ENCODE measurements at places on chromosomes 1 and 21. TPM values are rescaled to one million over a fixed set of nuclear protein-coding genes. Genes with fewer than 3 reads are reported as not detected.

The DNM3 gene
- 4.0 TPM for total RNA-seq

The NEGR1 gene
- total RNA-seq, result 6.3 TPM

GRCh38 chr1:18977428-18977827 lies 21.0 kb upstream of the IFFO2 start:
- no peak for DNase-seq

The VHLL gene
- not detected for total RNA-seq

- no peak for DNase-seq
These were observed 31.7 kb upstream of the SHCBP1L start for GRCh38 chr1:182984621-182985020.

All from body of pancreas (tissue), 4 donors.